Eye (tissue), 1 donor: ENCODE measurements at places on chromosomes 2 and 18.

GRCh38 chr2:140154706-140155105 lies 1374.5 kb upstream of the NXPH2 start:
- no peak for DNase-seq

GRCh38 chr2:192953116-192953515 lies 758.4 kb upstream of the TMEFF2 start:
- DNase-seq: no peak

DNA sequence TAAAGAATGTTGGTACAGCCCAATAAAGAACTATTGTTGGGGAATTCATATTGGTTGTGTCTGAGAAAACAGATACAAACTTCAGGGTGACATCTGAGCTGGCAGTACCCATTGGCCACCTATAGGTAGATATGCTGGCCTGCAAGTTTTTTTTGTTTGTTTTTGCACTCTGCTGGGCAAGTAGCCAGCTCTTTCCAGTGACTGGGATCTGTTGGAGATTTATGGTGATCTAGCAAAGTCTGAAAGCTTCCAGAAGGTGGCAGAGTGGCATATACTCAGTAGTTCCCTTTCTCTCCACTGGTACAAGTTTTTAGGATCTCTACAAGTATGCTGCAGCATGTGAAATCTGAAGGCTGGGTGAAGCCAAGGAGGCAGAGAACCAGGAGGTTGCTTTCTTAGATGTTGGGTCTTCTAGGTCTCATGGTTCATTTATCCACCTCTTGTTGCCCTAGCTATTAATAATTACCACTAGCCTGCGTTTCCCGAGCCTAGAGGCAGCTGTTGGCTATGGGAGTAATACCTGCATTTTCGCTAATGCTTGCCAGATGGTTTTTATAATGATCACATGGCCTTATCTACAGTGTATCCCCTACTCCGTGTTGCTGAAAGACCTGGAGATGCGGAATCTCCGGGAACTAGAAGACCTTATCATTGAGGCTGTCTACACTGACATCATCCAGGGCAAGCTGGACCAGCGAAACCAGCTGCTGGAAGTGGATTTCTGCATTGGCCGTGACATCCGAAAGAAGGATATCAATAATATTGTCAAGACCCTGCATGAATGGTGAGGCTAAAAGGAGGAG lies 9.5 kb downstream of the COPS7B start:
- DNase-seq: no peak

- no peak for DNase-seq
Measured at GRCh38 chr2:27742571-27742970, 28.9 kb upstream of the MRPL33 start.

GRCh38 chr2:45674035-45674816 lies 22.8 kb downstream of the PRKCE start:
- no peak for DNase-seq

DNA sequence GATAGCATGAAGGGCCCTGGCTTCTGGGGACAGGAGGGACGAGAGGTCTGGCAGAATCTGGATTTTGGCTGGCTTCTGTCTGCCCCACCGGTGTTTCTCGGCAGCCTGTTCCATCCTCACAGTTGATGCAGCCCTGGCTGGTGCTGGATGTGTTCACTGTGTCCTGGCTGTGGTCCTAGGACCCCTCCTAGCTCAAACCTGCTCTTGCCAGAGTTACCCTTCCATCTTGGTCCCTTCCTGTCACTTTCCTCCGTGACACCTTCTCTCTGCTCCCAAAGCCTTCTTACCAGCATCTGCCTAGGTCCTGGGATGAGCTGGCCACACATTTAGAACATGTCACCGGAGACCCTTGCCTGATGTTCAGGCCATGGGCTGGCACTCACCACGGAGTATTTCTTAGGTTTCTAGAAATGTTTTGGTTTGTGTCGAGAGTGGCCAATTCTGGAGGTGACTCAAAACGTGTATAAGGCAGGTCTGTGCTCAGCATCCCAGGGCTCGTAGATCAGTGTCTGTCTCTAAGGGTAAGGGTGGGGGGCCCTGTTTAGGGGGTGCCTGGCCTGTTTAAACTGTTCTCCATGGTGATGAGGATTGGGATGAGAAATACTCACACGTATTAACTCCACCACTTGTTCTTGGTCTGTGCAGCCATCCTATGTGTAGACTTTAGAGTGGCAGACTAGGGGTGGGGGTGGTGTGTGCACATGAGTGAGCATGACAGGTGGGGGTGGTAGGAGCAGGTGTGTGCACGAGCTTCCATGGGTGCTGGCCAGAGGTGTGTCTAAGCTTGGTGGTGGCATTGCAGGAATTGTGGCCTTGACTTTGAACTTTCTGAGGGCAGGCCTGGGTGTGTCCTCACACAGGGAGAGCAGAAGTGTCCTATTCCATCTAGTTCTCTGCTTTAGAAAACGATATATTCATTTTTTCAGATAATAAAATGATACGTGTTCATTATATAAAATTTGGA lies 162.7 kb downstream of the DYSF start:
- DNase-seq: no peak

DNA sequence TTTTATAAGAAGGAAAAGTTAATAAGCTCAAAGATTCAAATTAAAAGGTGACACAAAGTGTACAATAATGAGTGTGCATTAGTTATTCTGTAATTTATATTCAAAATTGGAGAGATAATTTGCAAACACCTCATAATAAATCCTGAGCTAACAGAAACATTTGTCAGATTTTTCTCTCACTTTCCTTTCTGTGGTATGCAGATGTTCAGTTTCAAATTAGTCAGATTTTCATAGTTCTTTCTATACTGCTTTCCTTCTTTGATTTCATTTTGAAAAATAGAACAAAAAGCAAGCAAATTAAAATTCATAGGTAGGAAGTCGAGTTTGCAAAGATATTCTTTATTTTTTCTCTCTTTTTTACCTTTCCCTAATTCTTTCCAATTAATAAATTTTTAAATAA lies 1420.1 kb upstream of the NXPH2 start:
- DNase-seq: no peak

DNA sequence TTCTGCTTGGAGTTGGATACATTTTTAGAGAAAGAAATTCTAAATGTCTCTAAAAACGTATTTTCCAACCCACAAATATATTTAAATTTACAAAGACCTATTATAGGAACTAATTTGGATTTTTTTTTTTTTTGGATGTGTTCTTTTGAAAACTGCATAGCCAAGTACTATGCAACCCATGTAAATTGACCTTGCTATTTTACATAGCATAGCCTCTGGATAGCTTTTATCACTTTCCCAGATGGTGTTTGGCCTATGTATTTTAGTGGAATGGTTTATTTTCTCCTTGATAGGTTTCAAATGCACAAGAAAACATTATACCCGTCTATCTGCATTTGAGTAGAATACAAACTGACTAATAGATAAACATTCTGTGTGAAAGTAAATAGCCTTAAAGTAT lies 130.0 kb downstream of the FIGN start:
- no peak for DNase-seq

DNA sequence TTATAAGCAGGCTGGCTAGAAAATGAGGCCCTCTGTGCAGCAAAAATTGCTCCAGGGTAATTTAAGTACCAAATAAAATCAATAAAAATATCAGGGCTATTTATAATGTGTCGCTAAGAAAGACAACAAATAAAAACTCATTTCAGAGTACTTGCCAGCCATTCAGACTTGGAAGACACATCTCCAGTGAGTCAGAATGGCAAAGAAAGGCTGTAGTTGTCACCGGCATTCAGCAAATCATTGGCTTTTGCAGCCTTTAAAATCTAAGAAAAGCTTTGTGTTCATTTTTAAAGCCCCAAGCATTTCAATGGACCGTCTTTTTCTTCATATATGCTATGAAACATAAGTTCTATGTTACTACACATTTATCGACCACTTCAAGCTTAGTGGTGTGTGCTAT lies 141.1 kb upstream of the HNMT start:
- no peak for DNase-seq

DNA sequence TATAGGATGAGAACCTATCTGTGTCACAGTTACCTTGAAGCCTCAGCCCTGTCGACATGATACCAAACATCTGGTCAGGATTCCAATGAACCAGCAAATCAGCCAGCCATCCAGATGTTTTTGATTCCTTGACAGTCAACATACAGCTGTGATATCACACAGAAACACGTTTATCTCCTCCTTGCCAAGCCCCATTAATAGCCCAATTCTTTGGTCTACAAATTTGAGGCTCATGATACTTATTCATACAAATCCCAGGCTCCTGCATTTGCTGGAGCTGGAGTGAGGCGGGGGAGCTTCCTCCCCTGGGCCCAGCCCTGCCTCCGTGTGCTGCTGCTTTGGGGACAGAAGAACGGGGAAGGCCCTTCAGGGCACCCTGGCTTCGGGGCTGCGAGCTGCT lies 611.6 kb upstream of the SALL3 start:
- no peak for DNase-seq

- no peak for DNase-seq
Measured at GRCh38 chr18:5983488-5983887, 88.2 kb upstream of the TMEM200C start.

DNA sequence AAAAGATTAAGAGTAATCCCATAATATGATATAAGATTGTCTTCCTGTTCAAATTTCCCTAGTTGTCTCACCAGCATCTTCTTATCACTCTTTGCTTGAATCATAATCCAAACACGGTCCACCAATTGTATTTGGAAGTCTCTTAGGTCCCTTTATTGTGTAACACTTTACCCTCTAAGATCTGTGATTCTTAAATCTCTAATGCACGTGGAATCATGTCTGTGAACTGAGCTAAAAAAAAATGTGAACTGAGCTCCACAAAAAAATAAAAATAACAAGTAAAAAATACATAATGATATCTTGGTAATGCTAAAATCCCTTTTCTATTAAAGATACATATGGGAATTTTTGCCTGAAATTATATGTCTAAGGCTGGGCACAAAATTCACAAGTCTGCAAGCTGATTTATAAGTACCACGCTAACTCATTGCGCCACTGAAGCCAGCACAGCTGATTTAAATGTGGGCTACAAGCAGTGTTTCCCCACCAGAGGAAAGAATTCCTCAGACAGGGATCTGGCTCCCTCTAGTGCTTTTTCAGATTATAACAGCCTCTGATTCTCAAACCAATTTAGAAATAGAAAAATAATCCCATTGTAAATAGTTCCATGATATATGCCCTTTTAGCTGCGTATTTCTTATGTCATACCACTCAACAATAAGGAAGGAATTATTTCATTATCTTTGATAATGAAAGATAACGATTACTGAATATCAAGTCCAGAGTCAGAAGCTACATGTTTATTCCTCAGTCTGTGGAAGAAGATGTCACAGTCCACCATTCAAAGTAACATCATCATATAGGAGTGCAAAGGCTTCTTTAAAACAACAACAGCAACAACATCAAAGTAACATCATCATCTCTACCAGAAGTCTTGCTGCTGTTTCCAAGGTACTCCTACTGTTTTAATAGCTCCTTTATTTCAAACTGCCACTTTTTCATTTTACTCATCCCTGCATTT lies 22.9 kb downstream of the RBM43 start:
- DNase-seq: peak; percentile 93

DNA sequence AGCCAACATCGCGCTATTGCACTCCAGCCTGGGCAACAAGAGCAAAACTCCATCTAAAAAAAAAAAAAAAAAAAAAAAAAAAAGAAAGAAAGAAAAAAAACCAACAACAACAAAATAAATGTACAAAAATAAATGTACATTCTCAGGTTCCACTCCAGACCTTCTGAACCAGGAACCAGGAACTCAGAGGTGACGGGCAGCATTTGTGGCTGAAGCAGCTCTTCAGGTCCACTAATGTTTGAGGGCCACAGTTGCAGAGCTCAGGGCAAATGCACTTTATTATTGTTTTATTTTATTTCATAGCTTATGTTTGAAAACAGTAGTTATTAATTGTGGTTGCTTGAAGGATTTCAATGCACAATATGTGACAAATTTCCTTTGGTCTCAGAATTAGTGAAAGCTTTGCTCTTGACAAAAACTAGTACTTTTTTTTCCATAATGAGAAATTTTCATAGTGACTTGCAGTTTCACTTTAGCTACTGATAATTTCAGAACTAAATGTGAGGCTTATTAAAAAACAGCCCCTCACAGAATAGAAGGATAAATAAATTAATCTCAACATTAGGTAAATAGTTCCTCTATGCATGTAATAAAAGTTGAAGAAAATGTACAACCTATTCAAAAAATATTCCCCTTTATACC lies 378.4 kb upstream of the SPHKAP start:
- no peak for DNase-seq

DNA sequence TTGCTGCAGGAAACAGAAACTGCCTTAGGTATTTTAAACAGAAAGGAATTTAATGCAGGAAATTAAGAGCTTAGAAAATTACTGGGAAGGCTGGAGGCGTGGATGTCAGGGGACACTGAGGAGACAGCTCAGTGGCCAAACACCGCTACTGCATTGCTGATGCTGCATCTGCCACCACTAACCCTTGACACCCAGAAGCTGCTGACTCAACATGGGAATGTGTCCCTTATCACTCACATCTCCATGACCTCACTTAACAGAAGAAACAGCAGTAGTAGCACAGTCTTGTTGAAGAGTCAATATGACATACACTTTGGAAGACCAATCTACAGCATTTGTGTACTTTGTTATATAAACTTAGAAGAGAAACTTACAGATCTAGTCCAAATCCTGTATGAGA lies 906.1 kb downstream of the SLC4A3 start:
- DNase-seq: no peak

DNA sequence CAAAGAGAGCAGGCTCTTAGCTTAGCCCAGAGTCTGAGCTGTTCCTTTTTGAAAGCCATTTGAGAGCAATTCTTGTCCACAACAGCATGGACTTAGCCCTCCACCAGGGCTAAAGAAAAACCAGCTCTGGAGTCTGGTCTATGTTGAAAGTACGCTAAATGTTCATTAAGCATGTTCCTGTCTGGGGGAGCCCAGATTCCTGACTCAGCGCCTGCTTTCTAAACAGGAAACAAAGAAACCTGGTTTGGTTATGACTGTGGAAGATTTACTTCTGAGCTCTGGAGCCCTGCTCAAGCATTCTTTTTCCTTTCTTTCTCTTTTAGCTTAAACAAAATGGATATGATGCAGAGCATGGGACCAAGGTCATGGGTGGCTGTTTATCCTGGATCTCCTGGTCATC lies 279.8 kb downstream of the RBM43 start:
- DNase-seq: no peak

DNA sequence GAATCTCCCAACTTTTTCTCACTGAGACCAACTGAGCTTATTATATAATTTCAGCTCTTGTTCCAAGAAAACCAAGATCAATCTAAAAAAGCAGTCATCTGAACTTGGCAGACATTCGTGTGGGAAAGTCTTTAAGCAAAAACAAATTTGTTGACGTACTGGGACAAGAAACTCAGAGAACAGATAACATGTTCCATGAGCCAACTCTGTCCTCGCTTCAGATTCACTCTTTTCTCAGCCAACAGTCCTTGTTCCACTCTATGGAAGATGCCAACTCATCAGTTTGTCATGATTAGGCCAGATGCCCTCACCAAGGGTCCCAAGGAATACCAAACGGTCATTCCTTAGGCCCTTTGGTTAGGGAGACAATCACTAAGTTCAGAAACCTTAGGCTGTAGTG lies 224.2 kb upstream of the CTAGE1 start:
- no peak for DNase-seq

DNA sequence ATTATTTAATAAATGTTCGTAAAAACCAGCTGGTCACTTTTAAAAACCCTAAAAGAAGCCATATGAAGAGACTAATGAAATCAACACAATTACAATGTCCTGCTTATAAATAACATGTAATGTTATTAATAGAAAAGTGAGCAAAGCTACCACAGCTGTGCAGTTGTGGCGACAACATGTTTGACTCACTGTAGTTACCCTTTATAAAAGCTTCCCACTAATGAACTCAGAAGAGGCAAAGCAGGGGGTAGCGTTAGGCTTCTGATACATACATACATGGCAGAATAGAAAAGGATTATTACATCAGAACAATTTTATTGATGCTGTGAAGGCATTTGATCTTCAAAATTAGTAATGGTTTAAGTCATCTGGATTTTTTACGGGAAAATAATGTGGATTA lies 219.7 kb downstream of the SLC4A10 start:
- DNase-seq: no peak
